ENCODE measurements at places on chromosomes 3 and 15.

GRCh38 chr15:33027306-33028035, 167.0 kb downstream of the FMN1 start:
- DNase-seq: no peak

- no peak for DNase-seq
These were observed 254.3 kb upstream of the CHRNA7 start for GRCh38 chr15:31776039-31776438.

DNA sequence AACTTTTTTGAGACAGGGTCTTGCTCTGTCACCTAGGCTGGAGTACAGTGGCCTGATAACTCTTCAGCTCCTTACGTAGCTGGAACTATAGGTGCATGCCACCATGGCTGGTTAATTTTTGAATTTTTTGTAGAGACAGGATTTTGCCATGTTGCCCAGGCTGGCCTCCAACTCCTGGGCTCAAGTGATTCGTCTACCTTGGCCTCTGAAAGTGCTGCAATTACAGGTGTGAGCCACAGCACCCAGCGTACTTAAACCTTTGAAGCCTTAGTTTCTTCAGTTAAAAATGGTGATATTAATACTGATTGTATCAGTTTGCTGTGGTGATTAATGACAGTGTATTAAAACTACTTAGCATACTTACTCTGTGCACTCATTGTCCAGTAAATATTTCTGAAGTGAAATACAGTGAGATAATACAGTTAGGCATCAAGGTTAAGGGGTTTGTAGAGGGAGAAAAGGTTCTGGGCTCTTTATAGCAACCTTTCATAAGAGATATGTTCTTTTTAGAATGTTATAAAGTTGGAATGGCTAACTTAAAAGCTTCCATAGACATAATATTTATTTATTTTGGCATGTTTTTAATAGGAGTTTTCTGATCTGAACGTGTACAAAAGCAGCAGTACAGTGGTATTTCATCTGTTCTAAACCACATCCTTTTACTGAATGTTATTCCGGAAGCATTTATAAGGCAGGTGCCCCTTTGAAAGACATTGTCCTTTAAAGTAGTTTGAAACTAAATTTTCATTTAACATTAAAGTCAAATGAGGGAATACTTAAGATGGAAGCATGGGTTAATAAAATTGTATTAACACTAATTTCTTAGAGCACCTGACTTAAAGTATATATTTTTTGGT, 23.6 kb downstream of the NCK1 start:
- no peak for DNase-seq

- no peak for DNase-seq
These were observed 3.6 kb downstream of the GNAT1 start for GRCh38 chr3:50194903-50195500.

GRCh38 chr3:171192176-171192854, 165.8 kb upstream of the SLC2A2 start:
- no peak for DNase-seq

GRCh38 chr15:74982183-74982582, 13.2 kb upstream of the SCAMP5 start:
- no peak for DNase-seq

DNA sequence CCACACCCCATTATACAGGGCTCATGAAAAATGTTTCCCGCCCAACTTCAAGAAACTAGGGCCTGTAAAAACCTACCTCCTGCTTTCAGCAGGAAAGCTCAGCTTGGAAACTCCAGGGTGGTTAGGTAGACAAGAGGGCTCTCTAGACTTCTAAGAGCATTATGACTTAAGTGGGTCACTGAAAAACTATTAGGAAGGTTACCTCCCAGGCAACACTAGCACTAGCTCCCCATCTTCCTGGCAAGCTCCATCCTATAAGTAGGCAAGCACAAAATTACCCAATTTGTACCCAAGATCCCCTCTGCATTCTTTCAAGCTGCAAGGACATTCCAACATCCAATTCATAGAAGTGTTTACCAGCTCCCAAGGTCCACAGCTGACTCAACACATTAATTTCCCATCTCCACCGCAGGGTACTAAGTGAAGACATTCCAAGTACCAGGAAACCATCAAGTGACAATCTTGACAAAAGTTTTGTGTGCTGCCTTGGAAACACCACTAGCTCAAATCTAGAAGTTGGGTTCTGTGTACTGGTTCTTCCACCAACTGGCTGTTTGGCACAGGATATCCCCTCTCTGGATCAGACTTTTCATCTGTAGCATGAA, 46.9 kb downstream of the WNT5A start:
- no peak for DNase-seq

DNA sequence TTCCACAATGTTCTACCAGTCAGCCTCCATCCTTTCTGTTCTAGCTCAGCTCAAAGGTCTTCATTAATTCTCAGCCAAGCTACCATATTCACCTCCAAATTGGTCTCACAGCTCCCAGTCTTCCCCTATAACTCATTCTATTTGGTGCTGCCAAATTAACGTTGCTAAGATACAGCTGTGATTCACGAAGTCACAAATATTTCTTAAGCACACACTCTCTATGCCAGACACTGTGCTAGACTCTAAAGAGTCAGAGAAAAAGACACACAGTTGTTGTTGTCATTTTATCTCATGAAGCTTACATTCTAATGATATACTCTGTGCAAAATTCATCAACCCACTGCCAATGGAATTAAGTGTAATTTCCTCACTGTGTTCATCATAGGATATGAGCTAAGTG, 102.8 kb downstream of the FRMD5 start:
- no peak for DNase-seq

DNA sequence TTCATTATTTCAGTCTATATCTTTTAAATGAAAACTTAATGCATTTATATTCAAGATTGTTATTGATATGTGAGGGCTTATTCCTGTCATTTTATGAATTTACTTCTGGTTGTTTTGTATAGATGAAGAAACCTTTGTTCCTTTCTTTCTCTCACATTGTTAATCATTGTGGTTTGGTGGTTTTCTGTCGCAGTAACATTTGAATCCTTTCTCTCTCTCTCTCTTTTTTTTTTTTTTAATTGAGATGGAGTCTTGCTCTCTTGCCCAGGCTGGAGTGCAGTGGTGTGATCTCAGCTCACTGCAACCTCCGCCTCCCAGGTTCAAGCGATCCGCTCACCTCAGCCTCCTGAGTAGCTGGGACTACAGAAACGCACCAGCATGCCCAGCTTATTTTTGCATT, 22.1 kb downstream of the AGBL1 start:
- DNase-seq: no peak

- DNase-seq: no peak
These were observed 534.4 kb downstream of the ZNF385D start for GRCh38 chr3:21216598-21216997.

DNA sequence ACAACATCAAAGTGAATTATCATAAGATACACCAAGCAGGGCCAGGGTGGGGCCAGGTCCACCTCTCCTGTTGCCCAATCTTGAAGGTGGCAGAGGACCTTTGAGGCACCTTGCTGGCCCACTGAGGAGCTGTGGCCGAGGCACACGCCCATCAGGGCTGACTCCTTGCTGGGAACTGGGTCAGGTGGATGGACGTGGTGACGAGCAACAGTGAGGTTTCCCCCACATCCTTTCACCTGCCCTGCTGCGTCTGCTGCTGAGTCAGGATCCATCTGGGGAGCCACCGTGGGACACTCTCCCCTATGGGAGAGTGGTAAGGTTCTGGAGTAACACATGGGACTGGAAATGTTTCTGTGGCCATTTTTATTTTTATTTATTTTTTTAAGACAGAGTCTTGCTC, 17.3 kb upstream of the FURIN start:
- DNase-seq: no peak

GRCh38 chr15:46589088-46589487, 954.3 kb downstream of the SQOR start:
- DNase-seq: no peak

DNA sequence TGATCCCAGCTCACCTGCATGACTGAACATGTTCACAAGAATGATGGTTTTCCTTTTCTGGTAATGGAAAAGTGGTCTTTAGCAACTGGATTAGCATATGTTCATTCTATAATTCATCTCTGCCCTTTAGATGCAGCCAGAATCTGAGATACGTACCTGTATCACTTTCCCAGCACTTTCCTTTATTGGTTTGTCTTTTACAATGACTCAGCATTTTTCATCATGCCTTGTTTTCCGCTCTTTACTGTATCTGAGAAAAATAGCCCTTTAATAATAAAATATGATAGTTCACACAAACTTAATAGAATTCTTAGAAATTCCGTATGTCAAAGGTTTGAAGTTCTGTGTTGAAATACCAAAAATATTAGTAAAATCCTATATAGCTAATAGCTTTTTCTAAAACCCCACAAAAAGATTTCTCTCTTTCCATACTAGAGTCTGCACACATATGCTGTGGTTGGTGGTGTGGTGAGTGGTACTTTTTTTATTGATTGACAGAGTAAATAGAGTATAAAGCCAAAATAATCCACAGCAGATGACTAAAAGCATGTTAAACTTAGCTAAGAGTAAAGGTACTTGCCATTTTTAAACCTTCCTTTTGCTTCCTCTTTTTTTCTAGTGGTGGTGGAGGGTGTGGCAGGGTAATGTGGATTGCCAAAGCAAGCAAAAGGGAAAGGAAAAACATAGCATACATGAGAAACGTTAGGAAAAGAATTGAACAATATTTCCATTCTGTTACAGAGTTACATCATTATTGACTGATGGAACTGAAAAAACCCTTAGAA, 328.9 kb upstream of the RBMS3 start:
- DNase-seq: no peak

DNA sequence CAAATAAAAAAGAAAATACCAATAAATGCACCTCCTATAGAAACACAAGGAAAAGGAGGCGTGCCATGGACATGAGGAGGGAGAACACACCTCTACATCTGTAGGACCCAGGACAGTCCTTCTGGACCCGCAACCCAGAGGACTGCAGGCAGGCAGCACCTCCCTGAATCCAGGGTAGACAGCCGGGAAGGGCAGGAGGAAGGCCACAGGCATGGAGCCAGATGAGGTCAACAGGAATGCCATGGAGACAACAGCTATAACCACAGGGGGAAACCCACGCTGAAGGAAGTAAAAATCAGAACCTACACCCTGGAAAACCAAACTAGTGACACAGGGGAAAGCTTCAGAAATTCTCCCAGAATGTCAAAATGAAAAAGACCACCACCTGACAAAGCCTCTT, 248.8 kb upstream of the NSMCE3 start:
- DNase-seq: no peak

GRCh38 chr3:153958635-153959595, 162.3 kb upstream of the ARHGEF26 start:
- DNase-seq: no peak

- DNase-seq: no peak
These were observed 4.4 kb upstream of the BRPF1 start for GRCh38 chr3:9727041-9727595.

DNA sequence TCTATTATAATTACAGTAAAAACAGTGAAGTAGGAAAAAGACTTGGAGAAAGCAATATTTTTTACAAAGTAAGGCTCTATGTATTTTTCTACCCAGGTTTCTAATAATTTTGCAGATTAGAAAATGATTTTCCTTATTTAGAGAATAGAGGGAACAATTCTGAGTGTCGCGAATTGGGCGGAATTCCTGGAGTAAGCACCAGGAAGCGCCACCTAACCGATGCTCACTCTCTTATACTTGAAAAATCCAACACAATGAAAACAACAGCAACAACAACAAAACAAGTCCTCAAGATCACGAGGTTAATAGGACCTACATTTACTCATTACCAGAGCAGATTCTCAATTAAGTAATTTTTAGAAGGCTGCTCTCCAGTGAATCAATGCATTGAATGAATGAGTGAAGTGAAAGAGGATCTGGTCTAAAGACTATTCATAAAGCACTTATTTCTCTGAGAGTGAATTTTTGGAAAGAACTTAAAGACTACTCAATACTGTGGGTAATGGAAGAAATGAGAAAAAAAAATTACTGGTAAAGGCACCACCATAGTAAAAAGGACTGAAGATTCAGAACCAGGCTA, 158.0 kb downstream of the MEIS2 start:
- no peak for DNase-seq

GRCh38 chr3:62167566-62168262, 205.6 kb downstream of the FEZF2 start:
- DNase-seq: no peak

DNA sequence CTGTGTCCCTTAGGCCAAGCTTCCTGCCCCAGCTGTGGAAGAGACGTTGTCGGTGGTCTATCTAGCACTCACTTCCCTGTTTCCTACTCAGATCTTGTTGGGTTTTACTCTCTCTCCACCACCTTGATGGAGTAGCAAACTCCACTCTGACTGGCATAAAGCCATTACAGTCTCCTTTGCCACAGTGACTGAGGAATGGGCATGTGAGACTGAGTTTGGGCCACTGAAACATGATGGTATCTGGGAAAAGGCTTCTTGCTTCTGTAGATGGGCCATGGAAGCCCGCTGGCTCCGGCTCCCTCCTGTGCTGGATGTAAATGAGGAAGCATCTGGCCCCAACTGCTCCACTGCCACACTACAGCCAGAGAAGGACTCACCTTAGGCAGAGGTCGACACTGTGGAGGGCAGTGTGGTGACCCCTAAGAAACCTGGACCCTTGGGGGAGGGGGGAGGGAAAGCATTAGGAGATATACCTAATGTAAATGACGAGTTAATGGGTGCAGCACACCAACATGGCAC, 9.4 kb upstream of the CAMK1 start:
- DNase-seq: no peak

DNA sequence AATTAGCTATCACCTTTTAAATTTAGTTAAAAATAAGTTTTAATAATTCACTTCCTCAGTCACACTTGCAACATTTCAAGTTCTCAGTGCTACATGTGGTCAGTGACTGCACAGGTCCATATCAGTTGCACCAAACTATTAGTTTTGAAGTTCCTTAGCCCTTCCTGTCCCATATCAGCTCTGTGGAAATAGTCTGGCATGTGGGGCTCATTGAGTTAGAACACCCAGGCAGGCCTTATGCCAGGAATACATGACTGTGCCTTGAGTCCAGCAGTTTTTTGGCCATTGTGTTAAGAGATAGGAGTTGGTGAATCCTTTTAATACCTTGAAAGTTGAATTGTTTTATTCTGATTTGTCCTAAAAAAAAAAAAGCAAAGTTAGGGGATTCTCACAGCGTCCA, 153.7 kb upstream of the BFSP2 start:
- DNase-seq: no peak

DNA sequence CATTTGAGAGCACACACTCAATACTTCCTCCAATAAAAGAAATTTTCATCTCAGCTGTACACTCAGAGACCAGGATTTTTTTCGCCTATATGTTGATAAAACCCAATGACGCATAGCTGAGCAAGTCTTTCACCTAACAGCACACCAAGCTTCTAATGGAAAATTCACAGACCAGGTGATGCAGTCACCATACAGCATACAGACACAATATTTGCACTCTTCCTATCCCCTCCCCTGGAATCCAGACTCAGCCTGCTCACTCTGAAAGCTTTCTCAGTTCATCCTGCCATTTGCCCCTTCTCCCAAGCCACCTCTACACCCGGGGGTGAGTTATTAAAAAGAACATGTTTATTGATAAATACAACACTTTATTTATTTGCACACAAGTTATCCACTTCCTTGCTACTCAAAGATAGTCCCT, 1.7 kb downstream of the TBC1D5 start:
- DNase-seq: no peak

DNA sequence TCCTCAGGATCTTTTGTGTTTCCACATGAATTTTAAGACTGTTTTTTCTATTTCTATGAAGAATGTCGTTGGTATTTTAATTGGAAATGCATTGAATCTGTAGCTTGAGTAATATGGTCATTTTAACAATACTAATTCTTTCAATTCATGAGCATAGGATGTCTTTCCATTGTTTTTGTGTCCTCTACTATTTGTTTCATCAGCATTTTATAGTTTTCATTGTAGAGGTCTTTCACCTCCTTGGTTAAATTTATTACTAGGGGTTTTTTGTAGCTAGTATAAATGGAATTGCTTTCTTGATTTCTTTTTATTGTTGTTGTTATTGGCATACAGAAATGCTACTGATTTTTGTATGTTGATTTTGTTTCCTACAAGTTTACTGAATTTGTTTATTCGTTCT, 17.3 kb upstream of the ATP2C1 start:
- no peak for DNase-seq

All from C1 segment of cervical spinal cord (tissue), 14 donors.